ENCODE measurements at places on chromosomes 1 and 21.

DNA sequence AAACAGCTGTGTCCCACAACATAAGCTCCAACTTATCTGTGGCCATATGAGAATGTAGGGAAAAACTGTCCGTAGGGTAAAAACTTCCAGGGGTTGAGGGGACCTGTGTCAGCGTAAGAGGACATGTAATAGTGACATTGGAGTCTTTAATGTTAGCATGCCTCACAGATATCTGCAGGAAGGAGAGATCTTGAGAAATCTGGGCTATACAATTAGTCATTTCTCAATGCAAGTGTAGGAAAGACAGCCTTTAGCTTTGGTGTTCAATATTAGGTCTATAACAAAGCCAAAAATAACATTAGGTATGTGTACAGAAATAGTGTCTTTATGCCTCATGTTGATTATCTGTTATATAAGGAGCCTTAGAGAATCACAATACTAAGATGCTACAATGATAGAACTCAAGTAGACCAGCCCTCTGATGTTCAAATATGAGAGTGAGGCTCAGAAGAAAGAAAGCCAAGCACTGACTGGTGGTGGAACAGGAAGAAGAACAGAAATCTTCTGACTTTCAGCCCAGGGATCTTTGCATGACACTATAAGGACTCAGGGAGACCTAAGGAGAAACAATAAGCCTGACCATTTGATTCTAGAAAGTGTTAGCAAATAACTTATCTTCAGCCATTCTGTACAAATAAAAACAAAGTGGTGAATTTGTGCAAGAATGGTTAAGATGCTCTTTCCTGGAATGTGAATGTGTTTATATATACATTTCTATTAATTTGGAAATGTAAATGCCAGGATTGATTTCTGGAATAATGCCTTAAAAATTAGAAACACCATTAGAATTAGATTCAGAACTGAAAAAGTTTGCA, 152.6 kb downstream of the ZC3H11B start:
- no peak for DNase-seq

DNA sequence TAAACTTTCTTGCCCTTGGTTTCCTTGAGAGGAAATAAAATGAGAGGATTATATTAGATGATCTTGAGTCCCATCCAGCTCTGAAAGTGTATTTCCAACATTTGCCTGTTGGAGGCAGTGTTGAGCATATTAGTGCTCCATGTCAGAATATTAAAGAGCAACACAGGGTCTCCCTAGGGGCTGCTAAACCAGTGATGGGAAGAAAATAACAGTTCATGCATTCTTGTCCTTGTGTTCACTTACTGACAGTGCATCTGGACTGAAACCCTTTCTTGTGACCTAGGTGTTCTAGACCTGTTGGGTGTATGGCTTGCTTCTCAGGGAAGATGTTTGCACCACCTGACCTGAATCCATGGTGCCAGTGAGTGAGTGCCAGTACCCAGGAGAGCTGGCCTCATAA, 124.7 kb upstream of the KIAA0040 start:
- DNase-seq, result peak; percentile 82

DNA sequence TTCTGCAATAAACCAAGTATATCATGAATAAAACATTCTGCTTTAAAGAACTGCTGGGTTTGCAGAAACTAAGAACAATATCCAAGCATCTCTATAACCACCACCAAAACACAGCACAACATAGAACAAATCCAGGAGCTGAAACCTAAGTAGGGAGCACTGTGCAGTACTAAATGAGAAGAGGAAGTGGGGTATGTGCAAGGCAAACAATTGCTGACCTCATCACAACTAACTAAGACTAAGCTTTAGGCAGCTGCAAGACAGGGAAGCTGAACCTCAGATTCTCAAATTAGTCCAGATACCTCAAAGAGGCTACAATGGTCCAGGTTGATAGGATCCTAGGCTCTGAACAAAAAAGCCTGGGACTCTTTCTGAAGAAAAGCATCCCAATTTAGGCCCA, 172.6 kb downstream of the SLC44A5 start:
- peak; percentile 6 for DNase-seq

DNA sequence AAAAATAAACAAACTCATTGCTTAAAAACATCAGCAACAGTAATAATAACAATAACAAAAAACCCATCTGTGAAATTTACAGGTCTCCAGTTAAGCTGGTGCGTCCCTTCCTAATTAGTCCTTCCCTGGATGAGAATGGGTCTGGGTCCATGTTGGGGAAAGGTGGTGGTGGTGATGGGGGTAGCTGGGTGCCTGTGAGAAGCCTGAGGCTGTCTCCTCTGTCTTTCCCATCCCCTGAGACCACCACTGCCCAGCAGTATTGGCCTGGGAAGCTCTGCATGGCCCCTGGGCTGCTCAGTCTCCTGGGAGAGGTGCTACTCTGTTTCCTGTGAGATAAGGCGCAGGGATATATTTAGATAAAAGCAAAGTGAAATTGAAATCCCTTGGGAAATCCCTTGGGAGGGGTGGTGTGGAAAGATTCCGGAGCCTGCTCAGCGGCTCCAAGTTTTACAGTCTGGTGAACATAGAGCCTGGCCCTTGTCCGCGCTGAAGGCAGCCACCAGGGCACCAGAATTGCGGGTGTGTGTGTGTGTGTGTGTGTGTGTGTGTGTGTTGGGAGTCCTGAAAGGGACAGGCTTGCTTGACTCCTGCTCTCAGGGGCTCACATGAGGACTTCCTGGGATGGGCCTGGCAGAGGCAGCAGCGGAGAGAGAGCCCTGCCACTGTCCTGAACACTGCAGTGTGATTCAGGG, 150.2 kb downstream of the FOXD2 start:
- no peak for DNase-seq

DNA sequence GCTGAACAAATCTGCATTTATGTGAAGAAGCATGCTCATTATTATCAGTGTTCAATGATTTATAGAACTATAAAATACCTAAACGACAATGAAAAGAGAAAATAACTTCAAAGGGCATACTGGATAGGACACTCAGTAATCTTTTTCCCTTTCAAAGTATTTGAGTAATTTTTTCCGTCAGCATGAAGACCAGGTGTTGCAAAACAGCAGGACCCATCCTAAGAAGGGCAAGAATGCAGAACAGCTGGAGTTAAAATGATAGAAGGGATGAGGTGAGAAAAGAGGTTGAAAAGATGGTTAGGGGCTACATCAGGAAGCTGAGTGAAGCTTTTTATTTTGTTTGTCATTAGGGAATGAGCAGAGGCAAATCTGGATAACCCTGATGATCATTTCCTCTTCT, 7.1 kb upstream of the RGS18 start:
- no peak for DNase-seq

GRCh38 chr1:112754116-112754628, 39.0 kb upstream of the PPM1J start:
- no peak for DNase-seq

GRCh38 chr1:64240206-64240605, 36.8 kb downstream of the UBE2U start:
- no peak for DNase-seq

DNA sequence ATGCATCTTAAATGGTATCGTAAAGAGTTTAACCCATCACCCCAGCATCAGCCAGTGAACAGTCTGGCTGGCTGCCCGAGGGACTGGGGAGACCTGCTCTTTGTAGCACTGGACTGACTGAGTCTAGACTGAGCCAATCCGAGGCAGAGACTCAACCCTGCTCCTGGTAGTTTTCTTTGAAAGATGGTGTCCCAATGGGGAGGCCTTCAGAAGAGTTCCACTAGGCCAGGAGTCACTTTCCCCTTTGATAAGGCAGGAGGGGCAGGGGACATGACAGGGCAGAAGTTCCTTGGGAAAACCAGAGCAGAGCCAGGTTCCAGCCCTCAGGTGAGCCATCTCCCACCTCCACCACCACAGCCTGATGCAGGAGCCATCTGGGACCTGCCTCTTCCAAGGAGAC, 203.5 kb downstream of the CAMTA1 start:
- DNase-seq, result no peak

- DNase-seq, result no peak
These were observed 14.7 kb upstream of the NPHP4 start for GRCh38 chr1:6006882-6007281.

DNA sequence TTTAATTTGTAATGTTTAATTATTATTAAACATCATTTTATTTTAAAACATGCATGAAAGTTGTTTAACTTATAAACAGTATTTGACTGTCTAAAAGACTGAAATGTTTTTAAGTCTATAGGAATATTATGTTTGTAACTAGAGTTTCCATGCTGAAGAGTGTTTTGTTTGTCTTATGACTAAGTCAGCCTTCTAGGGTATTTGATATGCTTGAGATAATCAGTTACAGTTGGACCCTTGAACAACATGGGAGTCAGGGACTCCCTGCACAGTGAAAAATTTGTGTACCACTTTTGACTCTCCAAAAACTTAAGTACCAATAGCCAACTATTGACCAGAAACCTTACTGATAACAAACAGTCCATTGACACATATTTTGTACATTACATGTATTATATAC, 45.5 kb upstream of the KANK4 start:
- no peak for DNase-seq

DNA sequence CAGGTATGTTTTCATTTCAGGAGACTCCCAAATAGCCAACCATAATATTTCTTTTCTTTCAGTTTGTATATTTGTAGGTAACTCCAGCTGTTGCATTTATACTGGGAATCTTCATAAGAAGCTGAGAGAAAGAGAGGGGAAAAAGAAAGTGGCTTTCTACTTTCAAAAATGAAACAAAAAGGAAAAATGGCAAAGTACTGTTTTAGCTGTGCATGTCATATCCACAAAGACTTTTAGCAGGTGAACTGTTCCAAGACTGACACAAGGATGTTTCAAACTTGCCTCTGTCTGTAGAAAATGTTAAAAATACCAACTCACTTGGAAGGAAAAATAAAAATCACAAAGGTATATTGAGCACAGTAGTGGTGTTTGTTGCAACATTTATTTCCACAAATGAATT, 41.9 kb upstream of the CACYBP start:
- DNase-seq, result peak; percentile 33

GRCh38 chr1:150477733-150478132, 9.5 kb upstream of the TARS2 start:
- no peak for DNase-seq

GRCh38 chr1:51509773-51510172, 9.3 kb downstream of the EPS15 start:
- no peak for DNase-seq

- DNase-seq, result no peak
These were observed 8.3 kb upstream of the ZNF669 start for GRCh38 chr1:247112479-247112781.

GRCh38 chr1:3705341-3705950, 46.8 kb upstream of the CCDC27 start:
- no peak for DNase-seq

DNA sequence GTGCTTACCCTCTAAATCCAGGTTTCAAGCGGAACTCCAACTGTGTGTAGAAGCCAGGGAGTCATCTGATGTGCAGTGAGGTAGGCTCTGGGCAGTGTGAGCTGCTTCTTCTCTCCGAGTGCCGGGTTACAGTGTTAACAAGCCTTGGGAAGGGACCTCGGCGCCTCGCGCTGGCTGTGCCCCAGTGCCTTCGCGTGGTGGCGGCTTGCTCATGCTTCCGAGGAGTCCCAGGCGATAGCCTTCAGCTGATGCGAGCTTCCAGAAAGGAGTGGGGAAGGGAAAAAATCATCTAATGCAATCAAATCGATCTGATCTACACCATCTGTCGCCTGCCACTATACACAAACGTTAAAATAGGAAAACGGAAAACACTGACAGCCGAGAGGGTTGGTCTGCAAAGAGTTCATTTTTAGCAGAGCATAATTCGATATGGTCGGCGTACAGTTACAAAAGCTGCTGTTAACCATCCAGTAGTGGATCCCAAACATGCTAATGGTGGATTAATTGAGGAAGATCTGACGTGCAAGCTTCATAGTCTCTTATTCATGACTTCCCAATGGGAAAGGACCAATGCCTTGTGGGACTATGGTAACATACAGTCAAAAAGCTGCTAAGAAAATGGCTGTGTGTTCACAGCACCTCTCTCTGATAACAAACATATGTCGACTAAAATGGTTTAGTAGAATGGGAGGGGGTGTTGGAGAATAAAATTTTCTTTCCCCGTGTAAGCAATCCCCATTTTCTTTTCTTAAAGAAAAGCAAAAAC, 128.7 kb upstream of the DPYD start:
- no peak for DNase-seq

GRCh38 chr1:43438953-43439581, 14.7 kb downstream of the HYI start:
- DNase-seq, result no peak

DNA sequence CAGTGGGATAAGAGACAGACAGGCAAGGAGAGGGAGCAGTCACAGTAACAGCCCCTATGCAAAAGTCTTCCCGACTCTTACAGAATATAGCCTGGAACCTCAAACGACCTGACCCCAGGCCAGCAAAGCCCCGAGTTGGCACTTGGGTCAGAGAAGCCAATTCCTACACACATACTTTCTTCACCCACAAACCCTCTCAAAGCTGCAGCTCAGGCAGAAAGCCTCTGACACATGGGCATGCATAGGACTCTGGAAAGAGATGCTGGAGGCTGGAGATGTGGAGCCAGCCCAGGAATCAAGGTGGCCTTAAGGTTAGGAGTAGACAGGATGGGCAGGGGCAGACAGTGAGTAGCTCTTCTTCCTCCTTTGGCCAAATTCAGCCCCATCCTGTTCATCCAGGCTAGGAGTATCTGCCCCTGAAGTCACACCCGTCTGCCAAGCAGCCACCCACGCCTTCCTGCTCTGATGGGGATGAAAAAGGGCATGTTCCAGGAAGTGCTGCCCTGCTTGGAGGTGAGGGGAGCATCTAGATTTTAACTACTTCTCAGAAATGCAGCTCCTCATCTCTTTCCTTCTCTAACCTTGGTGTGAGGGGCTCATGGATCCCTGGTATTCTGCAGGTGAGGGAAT, 7.8 kb downstream of the SLC41A1 start:
- DNase-seq, result no peak

Data from NAMALWA (cell line).